ENCODE measurements at places on chromosomes 16 and 17. TPM values are rescaled to one million over a fixed set of nuclear protein-coding genes. Genes with fewer than 3 reads are reported as not detected.

DNA sequence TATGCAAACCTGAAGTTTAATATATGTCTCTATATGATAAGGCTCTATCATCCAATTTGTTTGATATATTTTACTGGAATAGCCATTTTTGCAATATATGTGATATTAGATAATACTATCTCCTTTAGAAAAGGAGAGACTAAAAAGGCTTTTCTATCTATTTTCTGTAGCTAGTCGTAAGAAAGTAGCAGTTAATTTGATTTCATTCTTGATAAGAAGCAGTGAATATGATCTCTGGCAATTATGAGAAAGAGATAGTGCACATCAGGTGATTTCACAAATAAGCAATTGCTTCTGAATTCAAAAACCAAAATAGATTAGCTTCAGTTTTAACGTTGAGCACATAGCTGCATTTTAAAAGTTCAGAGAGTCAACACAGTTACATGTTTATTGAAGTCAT lies 1318.4 kb downstream of the CDH8 start:
- no peak overlapping the region for H3K4me3 ChIP-seq
- H3K27me3 ChIP-seq = no peaks in the 10 kb centered on the region
- no peak overlapping the region for H3K27ac ChIP-seq

GRCh38 chr17:32298721-32299579 lies 33.3 kb downstream of the RHBDL3 start:
- no peak overlapping the region for H3K4me3 ChIP-seq
- peaks cover 4% of the 10 kb centered on the region for H3K4me1 ChIP-seq
- H3K27me3 ChIP-seq = no peaks in the 10 kb centered on the region
- DNase-seq = peak; percentile 69
- peak overlapping the region; percentile 51 for H3K27ac ChIP-seq

- peaks cover 4% of the 10 kb centered on the region for H3K4me1 ChIP-seq
- peak overlapping the region; percentile 31 for H3K27ac ChIP-seq
- no peaks in the 10 kb centered on the region for H3K27me3 ChIP-seq
- no peaks in the 10 kb centered on the region for H3K36me3 ChIP-seq
- no peak overlapping the region for H3K4me3 ChIP-seq
These were observed 26.0 kb downstream of the ERCC4 start for GRCh38 chr16:13945744-13946485.

- DNase-seq = peak; percentile 24
- no peaks in the 10 kb centered on the region for H3K36me3 ChIP-seq
- H3K27me3 ChIP-seq = peaks cover 8% of the 10 kb centered on the region
- no peak overlapping the region for H3K27ac ChIP-seq
- peaks cover 24% of the 10 kb centered on the region for H3K4me1 ChIP-seq
These were observed 1.3 kb downstream of the SLC43A2 start for GRCh38 chr17:1627182-1627981.

GRCh38 chr17:82396601-82397435 lies 21.3 kb upstream of the HEXD start:
- H3K27ac ChIP-seq = no peak overlapping the region
- peaks cover 16% of the 10 kb centered on the region for H3K4me1 ChIP-seq
- H3K27me3 ChIP-seq = no peaks in the 10 kb centered on the region
- H3K4me3 ChIP-seq = no peak overlapping the region

DNA sequence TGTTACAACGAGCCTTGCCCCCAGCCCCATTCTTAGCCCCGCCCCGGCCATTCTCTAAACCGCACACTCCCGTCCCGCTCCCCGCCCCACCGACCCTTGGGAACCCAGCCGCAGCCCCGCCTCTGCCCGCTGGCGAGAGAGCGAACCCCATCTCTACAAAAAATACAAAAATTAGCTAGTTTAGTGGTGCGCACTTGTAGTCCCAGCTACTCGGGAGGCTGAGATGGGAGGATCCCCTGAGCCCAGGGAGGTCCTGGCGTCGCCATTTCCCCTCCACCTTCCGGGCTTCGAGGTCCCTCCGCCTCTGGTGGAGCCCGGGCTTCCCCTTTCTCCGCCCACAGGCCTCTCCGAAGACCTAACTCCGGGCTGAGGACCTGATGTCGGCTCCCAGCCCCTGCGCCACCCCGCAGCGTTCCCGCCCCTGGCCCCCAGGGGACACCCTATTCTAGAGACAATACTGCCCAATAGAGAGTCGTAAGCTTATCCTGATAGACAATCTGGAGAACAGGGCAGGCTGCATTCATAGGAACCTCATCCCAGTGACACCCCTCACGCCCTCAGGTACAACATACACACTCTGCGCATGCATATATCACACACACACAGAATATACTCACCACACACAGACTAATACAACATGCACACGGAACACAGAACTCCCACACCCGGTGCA lies 480 bp upstream of the PROCA1 start:
- no peaks in the 10 kb centered on the region for H3K27me3 ChIP-seq
- H3K4me3 ChIP-seq = no peak overlapping the region
- no peaks in the 10 kb centered on the region for H3K36me3 ChIP-seq
- H3K27ac ChIP-seq = peak overlapping the region; percentile 97

DNA sequence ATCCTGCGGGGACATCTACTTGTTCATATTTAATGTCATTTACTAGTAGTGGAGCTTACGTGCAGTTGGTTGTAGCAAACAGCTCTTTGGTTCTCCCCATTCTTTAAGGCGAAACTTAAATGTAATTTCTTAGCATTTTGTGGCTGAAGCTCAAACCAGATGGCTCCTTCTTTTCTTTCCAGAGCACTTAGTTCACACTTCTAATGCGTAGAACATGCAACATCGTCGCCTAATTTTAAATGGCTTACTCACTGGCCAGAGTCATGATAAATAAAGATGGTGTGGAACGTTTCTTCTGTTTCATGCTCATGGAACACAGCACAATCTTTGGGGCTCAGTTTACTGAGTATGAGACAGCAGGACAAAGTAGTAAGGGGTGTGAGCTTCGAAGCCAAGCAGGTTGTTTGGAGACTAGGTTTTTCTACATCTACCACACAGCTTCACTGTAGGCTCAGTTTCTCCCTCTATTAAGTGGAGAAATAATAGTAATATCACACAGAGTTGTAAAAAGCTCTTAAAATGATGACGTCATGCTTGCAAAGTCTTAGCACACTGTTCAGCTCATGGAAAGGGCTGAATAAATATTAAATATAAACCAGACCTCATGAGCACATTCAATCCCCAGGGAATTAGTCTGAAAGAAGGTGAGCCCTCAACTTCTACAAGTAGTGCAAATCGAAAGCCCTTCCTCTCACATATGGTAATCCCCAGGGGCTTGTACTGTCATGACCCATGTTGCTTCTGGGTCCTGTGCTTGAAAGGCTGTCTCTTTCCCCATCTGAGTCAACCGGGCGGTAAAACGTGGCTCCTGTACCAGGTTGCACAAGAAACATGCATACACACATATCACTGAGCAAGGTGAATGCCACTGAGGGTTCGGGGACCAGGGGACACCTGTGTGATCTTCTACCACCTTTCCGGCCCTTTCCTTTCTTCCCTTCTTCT lies 384.3 kb downstream of the CDH13 start:
- no peak for DNase-seq
- H3K4me1 ChIP-seq = no peaks in the 10 kb centered on the region
- H3K27me3 ChIP-seq = no peaks in the 10 kb centered on the region
- no peaks in the 10 kb centered on the region for H3K36me3 ChIP-seq
- H3K27ac ChIP-seq = no peak overlapping the region

DNA sequence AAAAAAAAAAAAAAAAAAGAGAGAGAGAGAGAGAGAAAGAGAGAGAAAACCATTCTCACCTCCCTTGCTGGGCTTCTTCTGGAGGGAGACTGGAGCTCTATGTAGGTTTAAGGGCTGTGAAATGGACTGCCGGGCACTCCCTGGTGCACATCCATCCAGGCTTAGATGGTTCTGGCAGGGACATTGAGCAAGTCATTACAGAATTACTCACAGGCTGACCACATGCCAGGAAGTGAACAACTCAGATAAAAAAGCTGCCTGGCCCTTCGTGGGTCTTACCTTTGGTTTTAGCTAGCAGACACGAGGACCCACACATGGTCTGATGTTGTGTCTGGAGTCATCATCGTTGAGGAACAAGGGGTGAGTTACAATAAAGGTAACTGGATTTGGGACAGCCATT lies 847.4 kb upstream of the EEF2KMT start:
- H3K4me3 ChIP-seq = no peak overlapping the region
- DNase-seq = no peak
- no peaks in the 10 kb centered on the region for H3K36me3 ChIP-seq

DNA sequence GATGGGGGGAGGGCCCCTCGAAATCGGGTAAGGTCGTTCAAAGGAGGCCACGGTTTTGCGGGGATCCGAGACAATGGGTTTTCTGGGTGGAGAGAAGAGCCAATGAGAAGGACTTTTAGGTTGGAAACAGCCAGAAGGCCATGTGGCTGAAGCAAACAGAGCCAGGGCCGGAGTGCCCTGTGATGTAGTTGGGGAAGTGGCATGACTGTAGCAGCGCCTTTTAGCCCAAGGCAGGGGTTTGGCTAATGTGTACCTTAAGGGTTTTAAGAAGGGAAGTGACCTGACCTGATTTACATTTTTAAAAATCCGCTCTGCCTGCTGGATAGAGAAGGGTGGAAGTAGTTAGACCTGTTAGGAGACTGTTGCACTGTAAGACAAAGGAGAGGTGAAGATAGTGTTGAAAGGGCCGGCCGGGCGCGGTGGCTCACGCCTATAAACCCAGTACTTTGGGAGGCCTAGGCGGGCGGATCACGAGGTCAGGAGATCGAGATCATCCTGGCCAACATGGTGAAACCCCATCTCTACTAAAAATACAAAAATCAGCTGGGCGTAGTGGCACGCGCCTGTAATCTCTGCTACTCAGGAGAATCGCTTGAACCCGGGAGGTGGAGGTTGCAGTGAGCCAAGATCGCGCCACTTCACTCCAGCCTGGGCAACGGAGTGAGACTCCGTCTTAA lies 1.0 kb downstream of the LYRM1 start:
- H3K36me3 ChIP-seq = no peaks in the 10 kb centered on the region
- H3K27me3 ChIP-seq = no peaks in the 10 kb centered on the region
- peak; percentile 70 for DNase-seq

DNA sequence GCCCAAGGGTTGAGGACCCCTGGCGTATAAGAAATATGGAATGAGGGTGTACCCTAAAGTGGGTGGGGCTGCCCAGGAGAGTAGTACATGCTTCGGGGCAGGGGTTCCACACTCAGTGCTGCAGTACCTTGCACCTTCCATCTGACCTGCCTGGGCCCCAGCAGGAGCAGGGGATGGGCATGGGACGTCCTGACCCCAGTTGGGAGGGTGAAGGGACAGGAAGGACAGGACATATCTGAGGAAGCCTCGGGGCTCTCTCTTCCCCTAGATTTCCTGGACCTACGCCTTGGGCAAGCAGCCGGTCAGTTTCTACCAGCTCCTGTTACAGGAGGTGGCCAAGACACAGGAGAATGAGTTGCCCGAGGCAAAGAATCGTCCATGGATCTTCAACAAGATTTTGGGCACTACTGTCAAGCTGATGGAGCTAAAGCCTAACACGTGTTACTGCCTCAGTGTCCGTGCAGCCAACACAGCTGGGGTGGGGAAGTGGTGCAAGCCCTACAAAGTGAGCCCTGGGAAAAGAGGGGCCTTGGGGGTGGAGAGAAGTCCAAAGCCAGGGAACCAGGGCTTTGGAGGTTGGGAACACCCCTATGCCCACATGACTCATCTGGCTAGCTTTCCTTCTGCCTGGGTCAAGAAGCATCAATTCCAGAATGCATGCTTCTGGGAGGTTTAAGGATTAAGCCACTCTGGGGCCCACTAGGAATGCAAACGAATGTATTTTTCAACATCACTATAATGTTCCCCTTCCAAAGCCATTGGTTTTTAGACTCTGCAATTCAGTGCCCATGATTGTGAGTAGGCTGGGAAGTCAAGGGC lies 7.9 kb downstream of the FNDC8 start:
- H3K4me3 ChIP-seq = no peak overlapping the region
- no peak overlapping the region for H3K27ac ChIP-seq
- H3K27me3 ChIP-seq = no peaks in the 10 kb centered on the region
- no peaks in the 10 kb centered on the region for H3K36me3 ChIP-seq
- no peak for DNase-seq

- no peaks in the 10 kb centered on the region for H3K36me3 ChIP-seq
- no peak overlapping the region for H3K27ac ChIP-seq
- H3K27me3 ChIP-seq = no peaks in the 10 kb centered on the region
- no peak overlapping the region for H3K4me3 ChIP-seq
- no peak for DNase-seq
- H3K4me1 ChIP-seq = peaks cover 25% of the 10 kb centered on the region
These were observed 17.2 kb downstream of the CMIP start for GRCh38 chr16:81461766-81462165.

ABI3 gene
- polyA plus RNA-seq = 0.43 TPM

GUCY2D gene
- 1.9 TPM for polyA plus RNA-seq

DNA sequence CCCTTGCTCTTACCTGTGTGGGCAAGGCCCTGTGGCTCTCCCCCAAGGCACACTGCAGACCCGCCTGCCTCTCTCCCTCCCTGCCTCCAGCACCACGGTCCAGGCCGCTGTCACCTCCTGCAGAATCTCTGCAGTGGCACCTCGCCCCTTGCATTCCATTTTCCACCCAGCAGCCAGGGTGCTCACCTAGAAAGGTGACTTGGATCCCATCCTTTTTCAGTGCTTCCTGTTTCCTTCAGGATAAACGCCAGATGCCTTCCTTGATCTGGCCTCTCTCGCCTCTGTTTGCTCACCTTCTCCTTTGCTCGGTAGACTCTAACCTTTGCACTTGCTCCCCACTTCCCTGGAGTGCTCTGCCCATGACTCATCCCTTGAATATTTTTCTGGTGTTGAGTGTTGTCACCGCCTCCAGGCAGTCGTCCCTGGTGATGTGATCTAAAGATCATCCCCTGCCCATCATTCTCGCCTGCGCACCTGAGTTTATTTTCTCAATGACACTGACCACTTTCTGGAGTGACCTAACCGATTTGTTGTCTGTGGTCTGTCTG lies 79.2 kb upstream of the LGALS9 start:
- peak overlapping the region; percentile 88 for H3K27ac ChIP-seq
- H3K36me3 ChIP-seq = peaks cover 6% of the 10 kb centered on the region
- H3K4me1 ChIP-seq = peaks cover 29% of the 10 kb centered on the region
- no peaks in the 10 kb centered on the region for H3K27me3 ChIP-seq
- no peak overlapping the region for H3K4me3 ChIP-seq

DNA sequence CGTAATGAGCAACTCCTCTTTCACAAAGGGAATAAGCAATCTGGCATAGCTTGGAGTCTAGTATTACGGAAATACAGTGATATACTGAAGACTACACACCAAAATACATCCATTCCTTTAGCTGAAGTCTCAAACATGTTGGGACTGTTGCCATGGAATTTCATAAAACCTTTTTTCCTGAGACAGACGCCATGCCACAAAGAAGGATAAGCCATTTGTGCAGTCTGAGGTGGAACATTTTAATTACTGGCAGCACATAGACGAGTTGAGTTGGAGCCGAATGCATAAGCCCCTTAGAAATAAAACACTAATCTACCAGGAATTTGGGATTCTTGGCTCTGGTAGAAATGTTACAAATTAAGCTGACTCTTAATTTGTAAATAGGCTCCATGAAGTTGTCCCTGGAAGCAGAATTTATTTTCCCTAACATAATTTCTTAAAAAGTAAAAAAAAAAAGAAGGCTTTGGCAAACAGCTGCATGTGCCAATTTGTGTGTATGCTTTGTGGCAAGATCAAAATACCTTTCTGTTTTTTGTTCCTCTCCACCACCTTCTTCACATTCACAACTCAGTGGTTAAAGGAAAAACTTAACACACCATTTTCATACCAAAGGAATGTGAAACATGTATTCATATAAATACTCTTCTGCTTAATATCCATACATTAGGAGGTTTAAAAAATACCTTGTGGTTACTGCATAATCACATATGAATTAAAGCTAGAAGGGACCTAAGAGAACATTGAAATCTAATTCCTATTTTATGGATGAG lies 25.5 kb downstream of the GRB7 start:
- H3K27ac ChIP-seq = no peak overlapping the region
- DNase-seq = no peak
- H3K4me3 ChIP-seq = no peak overlapping the region
- H3K27me3 ChIP-seq = no peaks in the 10 kb centered on the region
- H3K4me1 ChIP-seq = no peaks in the 10 kb centered on the region

GRCh38 chr17:79983456-79983855 lies 52.2 kb downstream of the TBC1D16 start:
- no peak overlapping the region for H3K27ac ChIP-seq
- DNase-seq = no peak
- H3K36me3 ChIP-seq = no peaks in the 10 kb centered on the region
- no peaks in the 10 kb centered on the region for H3K27me3 ChIP-seq
- H3K4me1 ChIP-seq = peaks cover 31% of the 10 kb centered on the region

Data from hepatocyte (in vitro differentiated cells).